Aorta (tissue), 5 donors: ENCODE measurements at places on chromosomes 12 and 14.
A peak's percentile ranks its signal among the peaks of the same experiment; 100 is the strongest.

GRCh38 chr12:131101006-131101405 lies 147.3 kb downstream of the ADGRD1 start:
- no peaks in the 10 kb centered on the region for H3K36me3 ChIP-seq
- no peaks in the 10 kb centered on the region for H3K4me1 ChIP-seq
- DNase-seq: peak; percentile 19
- no peak overlapping the region for H3K27ac ChIP-seq

DNA sequence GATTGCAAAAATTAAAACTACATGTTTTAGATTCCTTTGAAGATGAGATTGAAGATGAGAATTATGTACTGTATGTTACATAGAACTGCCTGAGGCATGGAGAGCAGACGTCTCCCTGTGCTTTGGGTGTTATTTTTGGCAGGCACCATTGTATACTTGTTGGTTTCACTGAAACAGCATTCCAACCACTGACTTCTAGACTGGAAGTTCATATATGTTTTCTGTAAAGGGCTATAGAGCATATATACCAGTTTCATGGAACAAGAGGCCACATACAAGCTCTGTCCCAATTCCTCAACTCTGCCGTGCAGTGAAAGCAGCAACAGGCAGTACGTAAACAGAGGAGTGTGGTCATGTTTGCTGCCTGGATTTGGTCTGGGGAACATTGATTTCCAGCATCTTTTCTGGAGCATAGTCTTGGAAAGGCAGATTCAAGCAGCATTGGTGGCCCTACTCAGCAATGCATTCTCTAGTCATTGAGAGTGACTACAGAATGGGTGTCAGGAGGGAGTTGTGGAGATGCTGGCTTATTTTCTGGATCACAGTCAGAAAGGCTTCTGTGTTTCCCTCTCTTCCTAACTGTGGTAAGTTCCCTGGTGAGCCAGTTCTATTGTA lies 57.6 kb upstream of the CNTN1 start:
- H3K4me1 ChIP-seq: peaks cover 7% of the 10 kb centered on the region
- no peak overlapping the region for H3K4me3 ChIP-seq
- no peaks in the 10 kb centered on the region for H3K36me3 ChIP-seq
- H3K27ac ChIP-seq: no peak overlapping the region
- no peak for DNase-seq

- no peaks in the 10 kb centered on the region for H3K27me3 ChIP-seq
- H3K4me1 ChIP-seq: no peaks in the 10 kb centered on the region
- no peak overlapping the region for H3K4me3 ChIP-seq
- H3K27ac ChIP-seq: no peak overlapping the region
- H3K36me3 ChIP-seq: no peaks in the 10 kb centered on the region
- no peak for DNase-seq
Measured at GRCh38 chr14:75141062-75141461, 14.2 kb upstream of the NEK9 start.

- H3K4me3 ChIP-seq: no peak overlapping the region
- no peak for DNase-seq
- no peaks in the 10 kb centered on the region for H3K4me1 ChIP-seq
Measured at GRCh38 chr14:49691031-49691430, 1.9 kb upstream of the KLHDC1 start.

GRCh38 chr14:67622675-67623074 lies 3.0 kb downstream of the ARG2 start:
- no peaks in the 10 kb centered on the region for H3K27me3 ChIP-seq
- H3K36me3 ChIP-seq: no peaks in the 10 kb centered on the region
- H3K4me1 ChIP-seq: peaks cover 2% of the 10 kb centered on the region
- H3K27ac ChIP-seq: peak overlapping the region; percentile 25
